Activated naive CD4-positive, alpha-beta T cell treated with anti-CD3 and anti-CD28 coated beads for 36 hours (primary cell): ENCODE measurements at places on chromosomes 5 and 9. TPM values are rescaled to one million over a fixed set of nuclear protein-coding genes. Genes with fewer than 3 reads are reported as not detected.

GRCh38 chr9:69421908-69422801 is 97.1 kb downstream of the ENTREP1 start:
- H3K4me3 ChIP-seq: no peak overlapping the region
- H3K27me3 ChIP-seq: peaks cover 2% of the 10 kb centered on the region
- DNase-seq: peak; percentile 53
- H3K4me1 ChIP-seq: no peaks in the 10 kb centered on the region

DNA sequence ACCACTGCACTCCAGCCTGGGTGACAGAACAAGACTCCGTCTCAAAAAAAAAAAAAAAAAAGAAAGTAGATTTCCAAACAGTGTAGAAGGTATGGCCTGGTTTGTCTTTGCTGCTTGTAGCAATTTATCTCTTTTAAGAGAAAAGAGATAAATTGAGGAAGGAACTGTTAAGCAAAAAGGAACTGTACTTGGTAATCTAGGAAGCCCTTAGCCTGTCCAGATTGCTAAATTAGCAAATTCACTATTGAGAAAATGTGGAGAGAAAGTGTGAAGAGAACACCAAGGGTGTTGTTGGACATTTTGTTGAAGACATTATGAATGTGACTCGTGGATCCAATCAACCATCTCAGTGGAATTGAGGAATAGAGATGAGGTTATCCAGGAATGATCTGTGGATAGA is 13.0 kb upstream of the SUSD3 start:
- peaks cover 39% of the 10 kb centered on the region for H3K4me1 ChIP-seq
- H3K36me3 ChIP-seq: no peaks in the 10 kb centered on the region
- no peak overlapping the region for H3K4me3 ChIP-seq

DNA sequence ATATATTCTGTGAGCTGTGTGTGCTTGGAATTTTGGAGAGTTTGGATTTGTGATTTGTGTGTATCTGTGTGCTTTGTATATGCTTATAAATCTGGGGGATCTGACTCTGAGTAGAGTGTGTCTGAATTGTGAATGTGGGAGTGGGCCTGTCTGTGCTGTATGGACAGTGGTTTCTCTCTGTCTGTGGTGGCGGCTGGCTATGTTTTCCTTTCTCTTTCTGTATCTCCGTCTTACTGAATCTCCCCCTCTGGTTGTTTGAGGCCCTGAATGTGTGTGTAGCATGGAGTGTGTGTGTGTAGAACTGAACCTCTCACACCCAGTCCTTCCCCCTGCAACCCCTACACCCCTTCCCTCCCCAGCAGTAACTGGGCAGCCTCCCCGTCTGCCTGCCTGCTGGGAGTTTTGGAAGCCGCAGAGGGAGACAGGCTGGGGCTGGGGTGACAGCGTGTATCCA is 4.7 kb downstream of the CXXC5 start:
- no peak overlapping the region for H3K4me3 ChIP-seq
- H3K36me3 ChIP-seq: no peaks in the 10 kb centered on the region
- peaks cover 29% of the 10 kb centered on the region for H3K4me1 ChIP-seq
- no peak for DNase-seq
- peaks cover 42% of the 10 kb centered on the region for H3K27me3 ChIP-seq

GRCh38 chr5:57684299-57684702 is 201.7 kb upstream of the ACTBL2 start:
- peaks cover 9% of the 10 kb centered on the region for H3K27me3 ChIP-seq
- no peak overlapping the region for H3K27ac ChIP-seq
- no peak for DNase-seq
- no peaks in the 10 kb centered on the region for H3K4me1 ChIP-seq

GRCh38 chr9:115712981-115713380 is 440.6 kb upstream of the PAPPA start:
- no peaks in the 10 kb centered on the region for H3K4me1 ChIP-seq
- no peaks in the 10 kb centered on the region for H3K36me3 ChIP-seq
- H3K27me3 ChIP-seq: no peaks in the 10 kb centered on the region

DNA sequence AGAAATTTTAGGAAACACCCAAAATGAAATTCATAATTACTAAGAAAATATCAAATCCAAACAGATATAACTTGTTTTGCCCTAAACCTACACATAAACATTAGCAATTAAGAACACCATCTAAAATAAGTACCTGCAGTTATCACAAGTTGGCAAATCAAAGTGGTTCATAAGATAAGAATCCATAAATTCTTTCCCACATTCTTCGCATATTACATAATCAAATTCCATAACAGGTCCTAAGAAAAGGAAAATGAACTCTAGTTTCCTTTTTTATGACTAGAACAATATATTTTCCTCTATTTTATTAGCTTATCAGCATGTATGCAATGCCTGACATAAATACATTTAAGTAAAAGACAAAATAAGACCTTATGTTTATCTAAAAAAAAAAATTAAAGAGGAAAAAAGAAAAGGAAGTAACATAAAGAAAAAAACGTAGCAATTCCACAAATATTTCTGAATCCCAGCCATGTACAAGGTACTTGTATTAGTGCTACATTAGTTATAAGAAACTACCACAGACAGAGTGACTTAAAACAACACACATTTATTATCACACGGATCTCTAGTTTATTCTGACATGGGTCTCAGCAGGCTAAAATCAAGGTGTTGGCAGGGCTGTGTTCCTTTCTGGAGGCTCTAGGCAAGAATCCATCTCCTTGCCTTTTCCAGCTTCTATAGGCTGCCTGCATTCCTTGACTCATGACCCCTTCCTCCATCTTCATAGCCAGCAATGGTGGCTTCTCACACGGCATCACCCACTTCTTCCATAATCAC is 7.5 kb downstream of the XPA start:
- no peak for DNase-seq
- no peak overlapping the region for H3K4me3 ChIP-seq
- H3K27ac ChIP-seq: no peak overlapping the region
- H3K36me3 ChIP-seq: peaks cover 25% of the 10 kb centered on the region
- no peaks in the 10 kb centered on the region for H3K27me3 ChIP-seq

DNA sequence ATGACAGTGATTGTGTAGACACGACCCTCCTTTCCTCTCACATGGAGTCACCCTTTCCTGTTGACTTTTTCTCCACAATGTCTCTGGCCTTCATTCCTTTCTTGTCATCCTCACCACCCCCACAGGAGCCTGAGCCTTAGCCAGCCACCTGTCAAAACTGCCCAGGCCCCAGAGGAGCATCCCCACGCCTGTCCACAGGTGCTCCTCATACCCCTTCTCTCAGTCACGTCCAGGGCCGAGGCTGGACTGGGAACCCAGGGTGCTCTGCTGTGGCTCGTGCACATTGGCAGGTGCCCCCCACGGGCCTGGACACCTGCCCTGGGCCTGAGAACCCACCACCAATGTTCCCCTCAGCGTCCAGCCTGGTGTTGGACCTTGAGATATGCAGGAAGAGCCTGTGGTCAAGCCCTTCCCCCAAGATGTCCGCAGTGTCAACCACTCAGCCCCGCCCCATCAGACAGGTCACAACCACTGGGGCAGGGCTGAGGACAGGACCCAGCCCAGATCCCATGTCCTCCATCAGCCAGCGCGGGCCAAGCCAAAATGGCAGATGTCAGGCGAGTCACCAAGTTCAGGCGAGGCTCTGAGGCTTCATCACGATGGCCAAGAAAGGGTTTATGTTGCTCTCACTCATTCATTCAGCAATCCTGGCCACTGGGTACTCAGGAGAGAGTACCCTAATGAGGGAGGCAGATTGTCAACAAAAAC is 65.8 kb upstream of the STXBP1 start:
- H3K4me3 ChIP-seq: no peak overlapping the region
- H3K4me1 ChIP-seq: no peaks in the 10 kb centered on the region
- H3K27me3 ChIP-seq: no peaks in the 10 kb centered on the region
- no peak for DNase-seq
- H3K27ac ChIP-seq: no peak overlapping the region

DNA sequence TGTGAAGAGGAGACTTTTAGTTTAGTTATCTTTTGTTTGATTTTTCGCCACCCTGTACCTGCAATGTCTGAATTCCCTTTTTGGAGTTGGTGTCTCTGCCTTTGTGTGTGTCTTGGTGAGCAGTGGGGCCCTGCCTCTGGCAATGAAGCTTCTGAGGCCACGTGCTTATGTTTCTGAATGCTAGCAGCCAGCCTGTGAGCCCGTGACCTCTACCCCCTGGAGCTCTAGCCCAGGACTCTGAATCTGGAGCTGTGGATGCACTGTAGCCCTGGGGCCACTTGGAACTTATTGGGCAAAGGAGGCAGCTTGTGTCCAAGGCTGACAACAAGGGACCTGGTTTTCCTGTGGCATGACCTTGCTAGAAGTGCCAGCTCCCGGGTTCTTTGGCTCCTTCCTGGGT is 19.4 kb downstream of the ENTREP1 start:
- no peak overlapping the region for H3K4me3 ChIP-seq
- no peak for DNase-seq
- no peaks in the 10 kb centered on the region for H3K36me3 ChIP-seq
- no peaks in the 10 kb centered on the region for H3K4me1 ChIP-seq

GRCh38 chr9:14561929-14562405 is 131.3 kb downstream of the ZDHHC21 start:
- no peak overlapping the region for H3K4me3 ChIP-seq
- no peaks in the 10 kb centered on the region for H3K36me3 ChIP-seq
- peaks cover 4% of the 10 kb centered on the region for H3K27me3 ChIP-seq
- H3K27ac ChIP-seq: no peak overlapping the region

DNA sequence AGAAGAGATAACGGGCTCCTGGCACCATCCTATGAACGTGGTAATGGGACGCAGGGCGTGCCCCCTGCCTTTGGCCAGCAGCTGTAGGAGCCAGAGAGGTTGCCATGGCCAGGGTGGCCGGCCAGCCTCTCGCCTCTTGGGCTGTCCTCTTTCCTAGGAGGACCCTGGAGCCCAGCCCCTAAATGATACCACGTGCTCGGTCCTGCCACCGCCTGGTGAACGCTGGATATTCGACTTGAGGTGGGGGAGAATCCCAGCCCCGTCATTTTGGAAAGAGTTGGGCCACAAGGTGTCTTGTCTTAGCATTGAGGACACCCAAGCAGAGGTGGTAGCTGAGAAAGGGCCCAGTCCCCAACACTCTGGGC is 391 bp upstream of the NRG2 start:
- no peak overlapping the region for H3K27ac ChIP-seq
- peaks cover 42% of the 10 kb centered on the region for H3K27me3 ChIP-seq
- peak overlapping the region; percentile 70 for H3K4me3 ChIP-seq
- H3K36me3 ChIP-seq: no peaks in the 10 kb centered on the region
- H3K4me1 ChIP-seq: peaks cover 9% of the 10 kb centered on the region

DNA sequence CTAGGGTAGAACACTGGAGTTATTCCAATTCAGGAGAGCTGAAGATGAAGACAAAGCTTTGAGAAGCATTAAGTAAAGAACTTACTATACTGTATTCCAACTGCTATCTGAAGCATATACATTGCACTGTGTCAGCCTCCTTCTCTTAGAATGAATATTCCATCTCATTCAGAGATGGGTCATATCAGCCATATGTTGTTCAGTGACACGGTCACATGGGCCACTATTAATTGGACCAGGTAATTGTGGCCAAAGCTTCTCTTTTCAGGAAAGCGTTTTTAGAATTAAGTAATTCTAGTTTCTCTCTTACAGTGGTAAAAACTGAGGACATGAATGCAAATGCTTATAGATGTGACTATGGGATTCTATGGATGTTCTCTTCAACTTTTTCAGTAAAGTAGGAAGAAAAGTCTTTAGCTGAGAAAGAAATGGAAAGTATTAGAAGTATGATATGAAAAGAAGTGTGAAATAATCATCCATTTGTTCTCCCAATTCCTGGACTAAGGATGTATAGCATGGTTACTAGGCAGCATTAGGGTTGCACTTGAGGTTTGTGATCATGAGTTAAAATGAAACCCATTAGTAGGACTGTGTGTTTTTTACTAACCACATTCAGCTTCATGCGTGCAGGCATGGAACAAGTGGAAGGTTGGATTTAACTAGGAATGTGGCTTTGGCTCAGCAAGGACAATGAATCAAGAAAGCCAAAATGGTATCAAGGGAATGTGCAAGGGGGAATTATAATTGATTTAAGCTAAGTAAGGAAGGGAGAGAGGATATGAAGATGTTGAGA is 40.9 kb downstream of the CETN3 start:
- H3K27ac ChIP-seq: no peak overlapping the region
- H3K36me3 ChIP-seq: peaks cover 4% of the 10 kb centered on the region
- peaks cover 22% of the 10 kb centered on the region for H3K27me3 ChIP-seq

DNA sequence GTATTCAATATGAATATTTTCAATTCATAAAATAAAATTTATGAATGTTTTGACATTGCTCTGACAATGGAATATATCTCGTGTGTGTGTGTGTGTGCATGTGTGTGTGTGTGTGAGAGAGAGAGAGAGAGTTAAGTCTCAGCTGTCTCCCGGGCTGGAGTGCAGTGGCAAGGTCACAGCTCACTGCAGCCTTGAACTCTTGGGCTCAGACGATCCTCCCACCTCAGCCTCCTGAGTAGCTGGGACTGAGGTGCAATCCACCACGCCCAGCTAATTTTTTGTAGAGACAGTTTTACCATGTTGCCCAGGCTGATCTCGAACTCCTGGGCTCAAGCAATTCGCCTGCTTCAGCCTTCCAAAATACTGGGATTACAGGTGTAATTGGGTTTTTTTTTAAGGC is 16.1 kb downstream of the G3BP1 start:
- no peaks in the 10 kb centered on the region for H3K27me3 ChIP-seq
- H3K4me1 ChIP-seq: peaks cover 40% of the 10 kb centered on the region
- peaks cover 32% of the 10 kb centered on the region for H3K36me3 ChIP-seq
- no peak for DNase-seq

DNA sequence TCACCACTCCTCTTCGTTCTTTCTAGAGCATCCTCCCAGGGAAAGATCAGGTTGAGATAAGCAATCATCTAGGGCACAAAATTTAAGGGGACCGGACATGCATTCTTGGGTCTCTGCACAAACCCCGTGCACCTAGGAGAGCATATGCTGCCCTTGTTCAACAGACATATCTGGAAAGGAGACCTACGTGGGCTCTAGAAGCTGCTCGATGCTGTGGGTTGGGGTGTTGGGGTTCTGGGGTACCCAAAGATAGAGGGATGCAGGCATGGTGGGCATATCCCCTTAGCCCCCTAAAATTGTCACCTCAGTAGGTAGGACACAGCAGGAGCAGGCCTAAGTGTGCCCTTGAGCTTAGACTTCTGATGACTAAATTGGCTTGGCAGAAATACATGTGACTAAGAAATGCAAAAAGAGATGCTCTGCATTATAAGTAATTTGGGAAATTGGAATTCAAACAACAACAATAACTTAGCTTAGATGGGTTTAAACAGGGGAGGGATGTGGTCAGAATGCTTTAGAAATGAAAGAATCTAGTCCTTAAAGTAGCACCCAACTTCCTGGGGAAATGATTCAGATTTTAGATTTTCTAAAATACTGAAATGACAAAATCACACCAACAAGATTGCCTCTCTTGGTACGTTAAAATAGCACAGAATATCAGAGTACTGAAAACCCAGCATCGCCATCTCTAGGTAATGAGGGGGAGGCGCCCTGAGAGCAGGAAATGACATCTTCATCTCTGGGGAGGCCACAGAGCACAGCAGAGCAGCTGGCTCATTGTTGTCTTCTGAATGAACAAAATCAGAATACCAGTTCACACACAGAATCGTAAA is 172.3 kb downstream of the GNA14 start:
- peaks cover 3% of the 10 kb centered on the region for H3K36me3 ChIP-seq
- peak overlapping the region; percentile 91 for H3K27ac ChIP-seq
- peaks cover 27% of the 10 kb centered on the region for H3K4me1 ChIP-seq
- peak; percentile 87 for DNase-seq

- peaks cover 5% of the 10 kb centered on the region for H3K27me3 ChIP-seq
- no peaks in the 10 kb centered on the region for H3K36me3 ChIP-seq
- H3K4me3 ChIP-seq: no peak overlapping the region
- H3K27ac ChIP-seq: no peak overlapping the region
- no peak for DNase-seq
These were observed 45.7 kb upstream of the ALDH1B1 start for GRCh38 chr9:38346811-38347210.

The ESM1 gene
- total RNA-seq: not detected

The TPPP gene
- total RNA-seq: 0.10 TPM

The FSTL4 gene
- total RNA-seq: 0.30 TPM

The IL17B gene
- not detected for total RNA-seq

The SOX30 gene
- 0.57 TPM for total RNA-seq

The TLR4 gene
- not detected for total RNA-seq

The SYNPO gene
- total RNA-seq: 0.17 TPM
